ENCODE measurements at places on chromosomes 1 and 21.

GRCh38 chr1:201941420-201942128 is 4.8 kb downstream of the LMOD1 start:
- DNase-seq: no peak

- DNase-seq: no peak
These were observed 41.6 kb upstream of the QSOX1 start for GRCh38 chr1:180112984-180113647.

DNA sequence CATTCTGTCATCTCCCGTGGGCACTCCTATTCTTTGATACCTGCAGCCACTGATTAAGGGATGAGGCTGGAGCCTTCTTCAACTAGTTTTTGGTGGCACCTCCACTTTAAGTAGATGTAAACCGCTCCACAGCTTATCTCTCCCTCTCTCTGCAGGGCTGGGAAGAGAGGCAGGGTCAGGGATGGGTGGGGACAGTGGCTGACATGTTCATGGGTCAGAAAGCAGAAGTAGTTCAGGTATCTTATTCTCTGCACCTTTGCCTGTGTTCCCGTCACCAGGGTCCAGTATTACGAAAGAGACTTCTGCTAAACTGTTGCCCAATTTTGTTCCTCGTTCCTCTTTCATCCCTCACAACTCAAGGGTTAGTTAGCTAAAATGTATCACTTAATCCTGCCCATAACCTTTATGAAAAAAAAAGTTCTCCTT is 51.7 kb upstream of the EDEM3 start:
- peak; percentile 6 for DNase-seq

DNA sequence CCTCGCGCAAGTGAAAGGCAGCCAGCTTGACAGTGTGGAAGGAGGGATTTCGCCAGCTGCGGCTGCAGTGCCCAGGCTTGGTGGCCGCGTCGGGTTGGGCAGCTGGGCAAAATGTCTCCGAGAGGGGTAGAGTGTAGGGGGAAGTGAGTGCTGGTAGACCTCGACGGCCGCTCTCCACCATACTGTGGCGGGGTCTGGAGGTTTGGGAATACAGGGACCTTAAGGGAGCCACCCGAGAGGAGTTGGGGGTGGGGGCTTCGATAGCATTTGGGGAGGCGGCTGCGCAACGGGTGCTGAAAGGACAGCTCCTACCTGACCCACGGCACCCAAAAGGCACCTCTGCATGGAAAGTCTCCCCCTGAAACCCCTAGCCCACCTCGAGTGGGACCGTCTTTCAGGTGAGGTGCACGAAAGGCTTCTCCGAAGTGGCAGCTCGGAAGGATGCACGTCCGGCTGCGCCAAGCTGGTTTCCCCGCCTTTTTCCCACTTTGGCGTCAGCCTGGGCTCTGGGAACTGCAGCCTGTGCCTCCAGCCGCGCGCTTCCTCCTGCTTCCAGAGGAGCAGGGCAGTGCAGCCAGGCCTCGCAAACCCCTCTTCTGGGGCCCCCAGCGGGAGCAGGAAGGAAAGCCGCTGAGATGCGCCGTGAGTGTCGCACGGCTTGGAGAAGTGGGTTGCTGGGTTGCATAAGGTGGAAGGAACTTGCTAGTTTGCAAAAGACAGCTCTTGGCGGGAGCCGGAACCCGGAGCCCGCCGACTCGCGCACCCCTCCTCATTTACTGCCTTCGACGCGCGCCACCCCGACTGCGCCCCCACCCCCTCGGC is 531 bp upstream of the HMGN2 start:
- DNase-seq: peak; percentile 59

- DNase-seq: peak; percentile 54
These were observed 926 bp upstream of the ATP1B1 start for GRCh38 chr1:169105434-169106094.

DNA sequence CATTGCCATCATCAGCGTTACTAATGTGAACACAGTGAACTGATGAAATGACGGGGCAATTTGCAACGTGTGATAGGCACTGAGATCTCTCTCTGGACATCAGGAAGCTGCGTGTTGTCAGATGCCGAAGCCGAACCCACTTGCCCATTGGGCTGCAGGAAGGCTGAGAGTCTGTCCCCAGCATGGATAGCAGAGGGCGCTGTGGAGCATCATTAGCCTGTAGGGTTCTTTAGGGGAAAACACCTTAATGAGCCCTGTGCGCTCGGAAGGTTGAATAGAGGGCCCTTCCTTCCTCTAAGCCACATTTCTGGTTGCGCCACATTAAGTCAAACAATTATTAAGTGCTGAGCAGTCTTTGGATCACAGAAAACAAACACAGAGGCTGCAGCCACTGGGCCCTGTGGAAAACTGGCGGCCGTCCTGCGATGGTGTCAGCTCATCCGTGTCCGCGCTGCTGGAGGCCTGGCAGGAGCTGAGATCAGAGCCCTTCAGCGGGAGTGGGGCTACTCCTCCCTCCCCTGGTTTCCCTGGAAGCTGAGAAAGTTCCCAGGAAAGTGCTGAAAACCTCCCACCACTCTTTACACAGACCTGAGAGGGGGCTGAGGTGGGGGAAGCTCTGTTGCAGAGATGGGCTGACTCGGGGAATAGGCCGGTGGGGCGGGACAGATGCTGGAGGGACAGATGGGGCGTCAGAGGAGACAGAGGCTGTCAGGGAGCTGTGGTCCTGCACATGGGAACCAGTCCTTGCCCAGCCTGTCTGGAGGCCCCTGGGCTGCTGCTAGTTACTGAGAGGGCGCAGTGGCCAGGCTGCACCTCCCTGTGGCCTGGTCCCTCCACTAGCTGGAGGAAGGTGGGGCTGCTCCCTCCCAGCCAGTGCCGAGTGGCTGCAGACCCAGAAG is 12.7 kb downstream of the TFF2 start:
- DNase-seq: peak; percentile 84

GRCh38 chr1:235649368-235650163 is at the start of gene GNG4:
Gene GNG4, minus strand, starts transcription at chr1:235649784. Its CDS starts 65,946 bp downstream, at chr1:235583838.
- DNase-seq: no peak

DNA sequence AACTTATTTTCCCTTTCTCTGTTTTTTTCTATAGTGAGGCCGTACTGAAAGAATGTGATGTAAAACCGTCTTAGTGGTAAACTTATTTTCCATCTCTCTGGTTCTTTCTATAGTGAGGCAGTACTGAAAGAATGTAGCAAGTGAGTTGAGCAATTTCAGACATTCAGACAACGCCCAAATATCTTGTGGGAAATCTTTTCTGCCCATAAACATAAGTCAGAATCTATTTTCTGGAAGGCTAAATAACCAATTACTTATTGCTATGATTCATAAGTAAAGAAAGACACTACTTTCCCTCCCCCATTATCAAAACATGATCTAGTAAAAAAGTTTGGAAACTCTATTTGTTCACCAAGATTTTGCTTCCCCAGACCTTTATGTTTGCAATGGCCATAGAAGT is 18.8 kb upstream of the SCCPDH start:
- DNase-seq: peak; percentile 85

- no peak for DNase-seq
These were observed 173.2 kb downstream of the RRAGC start for GRCh38 chr1:38686167-38686926.

DNA sequence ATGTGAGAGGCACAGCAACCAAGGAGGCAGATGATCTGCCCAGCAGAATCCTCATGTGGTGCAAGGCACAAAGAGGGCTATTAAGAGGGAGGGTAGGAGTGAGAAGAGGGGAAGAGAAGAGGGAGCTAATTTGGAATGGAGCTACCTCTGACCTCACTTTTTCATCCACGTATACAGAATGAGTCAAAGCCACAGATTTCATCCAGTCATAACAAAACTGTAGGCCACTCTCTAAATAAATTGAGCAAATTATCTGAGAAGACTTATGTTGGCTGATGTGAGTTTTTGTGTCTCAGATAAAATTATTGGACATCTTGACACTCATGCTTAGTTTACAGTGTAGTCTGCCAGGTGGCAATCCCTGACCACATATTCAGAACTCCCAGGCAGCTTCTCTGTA is 325.6 kb downstream of the TTLL7 start:
- no peak for DNase-seq

DNA sequence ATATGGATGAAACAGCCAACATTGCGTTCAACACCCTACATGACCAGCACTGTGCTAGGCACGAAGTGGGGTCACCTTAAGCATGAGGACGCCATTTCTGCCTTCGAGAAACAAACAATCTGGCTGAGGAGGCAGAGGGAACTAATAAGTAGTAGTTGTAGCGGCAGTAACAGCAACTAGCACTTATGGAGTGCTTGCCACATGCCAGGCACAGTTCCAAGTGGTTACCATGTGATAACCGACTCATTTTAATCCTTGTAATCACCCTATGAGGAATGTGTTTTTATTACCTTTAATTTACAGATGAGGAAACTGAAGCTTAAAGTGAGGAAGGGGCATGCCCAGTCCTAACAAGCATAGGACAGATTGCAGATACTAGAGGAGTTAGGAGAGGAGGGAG is 33.7 kb downstream of the KCND3 start:
- DNase-seq: peak; percentile 56

GRCh38 chr1:53678046-53678445 is 60.9 kb downstream of the GLIS1 start:
- no peak for DNase-seq

DNA sequence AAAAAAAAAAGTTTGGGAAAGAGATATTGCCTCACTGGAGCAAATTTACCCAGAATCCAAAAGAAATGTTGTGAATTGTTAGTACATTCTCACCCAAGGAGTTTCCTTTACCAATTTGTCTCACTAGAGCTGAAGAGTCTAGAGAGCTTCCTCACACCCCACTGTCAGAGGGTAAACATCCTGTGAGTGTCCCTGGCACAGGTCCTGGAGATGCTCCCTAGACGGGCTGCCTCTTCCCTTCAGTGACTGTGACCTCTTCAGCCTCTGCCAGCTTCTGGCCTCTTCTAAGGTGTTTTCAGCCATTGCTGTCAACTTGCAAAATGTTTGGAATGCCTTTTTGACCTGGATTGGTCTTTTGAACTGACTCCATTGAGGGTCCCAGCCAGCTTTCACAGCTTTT is 159.4 kb downstream of the DHRS3 start:
- no peak for DNase-seq

DNA sequence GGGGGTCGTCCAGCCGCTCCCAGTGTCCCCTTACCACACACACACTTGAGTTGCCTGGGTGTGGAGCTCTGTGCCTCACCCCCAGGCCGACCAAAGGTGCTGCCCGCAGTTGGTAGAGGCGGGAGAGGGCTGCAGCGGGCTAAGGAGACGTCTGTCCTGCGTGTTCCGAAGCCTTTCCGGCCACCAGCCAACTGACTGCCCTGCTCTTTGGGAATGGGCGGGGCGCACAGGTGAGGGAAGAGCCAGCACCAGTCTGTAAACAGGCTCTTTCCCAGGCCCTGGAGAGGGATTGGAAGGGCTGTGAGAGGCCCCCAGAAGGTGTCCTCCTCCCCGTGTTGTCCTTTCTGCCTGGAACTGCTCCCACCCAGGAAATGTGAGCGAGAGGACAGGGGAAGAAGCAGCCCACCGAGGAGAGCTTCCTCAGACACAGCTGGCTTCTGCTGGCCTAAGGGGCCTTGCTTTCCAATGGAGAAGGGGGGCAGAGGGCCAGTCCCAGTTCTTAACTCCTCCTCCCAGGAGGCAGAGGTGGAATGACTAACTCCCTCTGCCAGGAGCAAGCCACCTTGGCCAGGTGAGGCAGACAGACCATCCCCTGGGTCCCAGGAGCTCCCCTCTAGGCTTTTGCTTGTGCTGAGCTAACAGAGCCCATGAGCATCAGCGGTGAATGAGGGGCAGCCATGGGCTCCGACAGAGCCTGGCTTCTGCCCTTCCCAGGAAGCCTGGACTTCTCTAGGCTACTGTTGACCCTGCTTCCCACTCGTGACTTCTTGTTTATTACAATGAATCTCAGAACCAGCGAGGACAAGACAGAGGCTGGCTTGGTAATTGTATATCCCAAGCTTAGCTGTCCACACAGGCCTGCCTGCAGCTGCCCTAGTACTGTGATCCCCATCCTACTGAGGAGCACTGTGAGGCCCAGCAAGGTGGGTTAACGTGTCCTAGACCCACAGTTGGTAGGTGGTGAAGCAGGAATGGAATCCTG is 158.1 kb upstream of the COA6 start:
- peak; percentile 60 for DNase-seq

GRCh38 chr1:41414296-41414695 is 53.1 kb downstream of the FOXO6 start:
- no peak for DNase-seq

GRCh38 chr1:14848203-14848602 is 249.7 kb downstream of the KAZN start:
- no peak for DNase-seq

GRCh38 chr21:38295997-38296764 is 39.4 kb downstream of the KCNJ15 start:
- no peak for DNase-seq

- DNase-seq: no peak
These were observed 9.0 kb upstream of the CGN start for GRCh38 chr1:151502035-151502700.

DNA sequence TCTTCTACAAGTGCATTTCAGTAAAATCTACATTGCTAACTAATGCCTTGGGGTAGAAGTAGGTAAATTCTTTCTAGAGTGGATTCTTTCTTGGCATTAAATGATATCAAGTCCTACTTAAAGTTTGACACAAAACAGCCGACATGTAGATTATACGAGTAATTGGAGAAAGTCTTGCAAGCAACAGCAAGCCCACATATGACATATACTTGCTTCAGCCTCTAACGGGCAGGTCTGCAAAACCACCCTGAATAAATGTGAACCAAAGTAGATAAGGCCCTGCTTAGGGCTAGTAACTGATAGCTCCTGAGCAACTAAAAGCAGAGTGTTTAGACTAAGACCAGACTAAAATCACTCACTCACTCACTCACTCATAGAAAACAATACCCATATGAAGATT is 203.2 kb downstream of the LTN1 start:
- no peak for DNase-seq

DNA sequence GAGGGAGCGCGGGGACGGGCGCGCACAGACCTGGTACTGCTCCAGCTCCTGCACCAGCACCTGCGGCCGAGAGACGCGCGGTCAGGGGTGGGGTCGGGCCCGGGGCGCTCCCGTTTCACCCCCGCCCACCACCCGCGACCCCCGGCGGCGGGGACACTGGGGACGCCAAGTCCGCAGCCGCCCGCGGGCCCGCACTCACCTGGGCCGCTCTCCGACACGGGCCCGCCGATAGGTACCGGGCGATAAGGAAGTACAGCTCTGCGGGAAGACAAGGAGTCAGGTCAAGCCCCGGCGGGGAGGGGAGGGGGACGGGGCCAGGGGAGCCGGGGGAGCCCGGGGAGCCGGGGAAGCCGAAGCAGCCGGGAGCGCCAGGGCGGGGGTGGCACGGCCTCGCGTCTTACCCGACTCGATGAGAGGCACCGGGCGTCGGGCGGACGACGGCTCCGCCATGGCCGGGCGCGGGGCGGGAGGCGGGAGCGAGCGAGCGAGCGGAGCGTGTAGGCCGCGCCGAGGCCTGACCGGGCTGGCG is 326 bp downstream of the BRWD1 start:
- no peak for DNase-seq

- DNase-seq: no peak
These were observed 6.1 kb upstream of the AGO3 start for GRCh38 chr1:35924838-35925237.

GRCh38 chr1:167673265-167673664 is 43.2 kb downstream of the RCSD1 start:
- DNase-seq: no peak

DNA sequence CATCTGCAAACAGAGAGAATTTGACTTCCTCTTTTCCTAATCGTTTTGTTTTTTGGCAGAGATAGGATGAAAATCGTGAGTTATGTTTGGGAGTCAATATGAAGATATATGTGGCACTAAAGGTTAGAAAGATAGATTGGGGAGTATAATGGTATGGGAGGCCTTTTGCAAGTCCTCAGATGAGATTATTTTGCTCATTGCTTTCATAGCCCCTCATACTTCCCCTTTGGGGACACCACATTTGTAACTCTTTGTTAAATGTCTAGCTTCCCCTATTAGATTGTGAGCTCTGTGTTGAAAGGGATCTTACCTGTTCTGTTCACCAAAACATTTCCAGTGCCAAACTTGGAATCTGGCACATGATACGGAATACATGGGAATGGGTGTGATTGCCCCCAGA is 30.2 kb downstream of the RAVER2 start:
- DNase-seq: no peak
